Activated naive CD4-positive, alpha-beta T cell treated with anti-CD3 and anti-CD28 coated beads for 36 hours (primary cell): ENCODE measurements at places on chromosomes 4 and X. TPM values are rescaled to one million over a fixed set of nuclear protein-coding genes. Genes with fewer than 3 reads are reported as not detected.

DNA sequence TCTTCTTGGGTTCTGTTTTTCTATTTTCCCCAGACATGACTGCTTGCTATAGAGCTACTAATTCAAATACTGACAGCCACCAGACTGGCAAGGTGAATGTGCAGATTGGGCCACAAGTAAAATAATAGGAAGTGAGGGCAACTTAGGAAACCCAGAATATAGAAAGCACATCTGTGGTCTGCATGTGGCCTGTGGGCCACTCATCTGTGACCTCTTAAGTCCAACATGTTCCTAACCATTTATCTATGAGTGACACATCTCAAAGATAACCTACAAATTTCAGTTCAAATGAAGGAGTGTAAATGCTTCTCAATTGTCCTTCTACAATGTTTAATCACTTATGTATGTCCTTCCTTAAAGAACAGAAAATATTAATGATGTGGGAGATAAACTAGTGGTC, 128.9 kb downstream of the REELD1 start:
- DNase-seq: no peak

The DMD gene
- 0.37 TPM for total RNA-seq

DNA sequence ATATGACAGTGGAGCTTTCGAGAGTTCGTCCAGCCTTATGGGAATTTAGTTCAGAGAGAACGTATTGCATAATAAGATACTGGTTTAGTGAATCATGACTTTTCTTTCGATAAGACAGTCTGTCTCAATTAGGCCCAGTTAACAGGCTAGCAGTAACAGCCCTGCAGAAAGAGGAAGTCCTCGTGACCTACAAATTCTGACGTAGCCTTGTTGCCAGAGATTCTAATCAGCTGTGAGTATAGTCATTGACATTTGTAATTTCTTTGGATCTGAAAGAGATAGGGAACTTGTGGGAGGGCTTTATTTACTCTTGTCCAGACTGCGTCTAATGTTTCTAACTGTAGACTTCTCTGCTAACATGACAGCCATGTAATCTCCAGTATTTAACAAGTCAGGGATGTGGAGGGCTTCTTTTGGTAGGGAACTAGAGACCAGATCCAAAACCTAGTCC, 15.8 kb downstream of the ART3 start:
- no peak for DNase-seq

The ADH1A gene
- not detected for total RNA-seq

The GAGE12J gene
- total RNA-seq: not detected

DNA sequence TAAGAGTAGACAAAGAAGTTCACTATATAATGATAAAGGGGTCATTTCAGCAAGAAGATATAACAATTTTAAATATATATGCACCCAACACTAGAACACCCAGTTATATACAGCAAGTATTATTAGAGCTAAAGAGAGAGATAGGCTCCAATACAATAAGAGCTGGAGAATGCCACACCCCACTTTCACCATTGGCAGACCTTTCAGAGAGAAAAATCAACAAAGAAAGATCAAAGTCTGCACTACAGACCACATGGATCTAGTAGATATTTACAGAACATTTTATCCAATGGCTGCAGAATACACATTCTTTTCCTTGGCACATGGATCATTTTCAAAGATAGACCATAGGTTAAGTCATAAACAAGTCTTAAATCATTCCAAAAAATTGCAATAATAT, 479.7 kb upstream of the DIAPH2 start:
- no peak for DNase-seq

The POLN gene
- total RNA-seq: 1.3 TPM

GRCh38 chrX:17860811-17861488, at the start of gene RAI2:
TSS of gene RAI2 (minus strand) at chrX:17861298. CDS start at chrX:17802010, 59,288 bp downstream.
- DNase-seq: peak; percentile 28

The CYSLTR1 gene
- 2.1 TPM for total RNA-seq

DNA sequence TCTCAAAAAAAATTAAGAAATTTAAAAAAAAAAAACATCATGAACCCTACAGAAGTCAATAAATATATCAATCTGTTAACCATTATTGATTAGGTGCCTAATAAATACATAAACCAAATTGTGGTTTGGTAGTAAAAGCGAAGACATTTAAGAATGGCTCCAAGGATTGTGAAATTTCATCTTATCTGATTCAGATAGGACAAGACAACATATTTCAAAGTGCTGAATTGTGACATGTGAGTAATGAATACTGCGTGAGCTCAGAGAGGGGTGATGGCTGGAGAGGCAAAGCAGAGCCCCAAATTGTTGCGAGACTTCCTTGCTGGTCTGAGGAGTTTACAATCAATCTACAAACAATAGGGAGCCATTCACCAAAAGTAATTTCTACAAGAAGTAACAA, 8.2 kb downstream of the AMBN start:
- no peak for DNase-seq

The ASB5 gene
- not detected for total RNA-seq

GRCh38 chr4:102343964-102344519, 1.2 kb downstream of the SLC39A8 start:
- DNase-seq: no peak

DNA sequence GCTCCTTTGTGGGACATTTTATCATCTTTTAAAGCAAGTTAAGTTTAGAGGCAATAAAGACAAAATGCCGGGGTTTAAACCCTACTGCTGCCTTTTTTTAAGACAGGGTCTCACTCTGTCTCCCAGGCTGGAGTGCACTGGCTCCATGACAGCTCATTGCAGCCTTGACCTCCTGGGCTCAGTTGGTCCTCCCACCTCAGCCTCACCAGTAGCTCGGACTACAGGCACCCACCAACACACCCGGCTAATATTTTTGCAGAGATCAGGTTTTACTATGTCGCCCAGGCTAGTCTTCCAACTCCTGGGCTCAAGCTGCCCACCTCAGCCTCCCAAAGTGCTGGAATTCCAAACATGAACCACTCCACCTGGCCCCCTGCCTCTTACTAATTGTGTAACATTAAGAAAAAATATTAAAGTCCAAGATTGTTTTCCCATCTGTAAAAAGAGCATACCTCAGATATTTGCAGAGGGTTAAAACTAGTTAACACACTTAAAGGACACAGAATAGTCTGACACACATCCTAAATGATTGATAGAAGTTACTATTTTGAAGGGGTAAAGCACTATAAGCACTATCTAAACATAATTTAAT, 9.8 kb downstream of the HNRNPD start:
- DNase-seq: no peak

The SLITRK4 gene
- not detected for total RNA-seq

GRCh38 chr4:187996502-187997177, 1.1 kb downstream of the ZFP42 start:
- no peak for DNase-seq

The POU3F4 gene
- not detected for total RNA-seq

DNA sequence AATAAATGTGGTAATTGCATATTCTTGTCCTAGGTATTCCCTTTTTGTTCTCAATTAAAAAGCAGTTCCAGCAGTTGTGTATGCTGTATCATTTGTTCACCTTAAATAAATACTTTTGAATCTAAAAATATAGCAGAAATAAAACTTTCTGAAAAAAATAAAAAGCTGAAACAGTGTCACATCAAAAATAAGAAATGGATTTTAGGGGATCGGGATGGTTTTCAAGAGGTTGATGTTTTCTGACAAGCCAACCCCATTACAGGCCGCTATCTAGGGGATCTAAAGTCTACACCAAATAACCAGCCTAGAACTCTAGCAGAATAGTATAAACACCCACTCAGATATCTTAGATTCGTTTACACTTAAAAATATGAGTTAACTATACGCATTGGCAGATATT, 95.4 kb upstream of the MAML3 start:
- no peak for DNase-seq

DNA sequence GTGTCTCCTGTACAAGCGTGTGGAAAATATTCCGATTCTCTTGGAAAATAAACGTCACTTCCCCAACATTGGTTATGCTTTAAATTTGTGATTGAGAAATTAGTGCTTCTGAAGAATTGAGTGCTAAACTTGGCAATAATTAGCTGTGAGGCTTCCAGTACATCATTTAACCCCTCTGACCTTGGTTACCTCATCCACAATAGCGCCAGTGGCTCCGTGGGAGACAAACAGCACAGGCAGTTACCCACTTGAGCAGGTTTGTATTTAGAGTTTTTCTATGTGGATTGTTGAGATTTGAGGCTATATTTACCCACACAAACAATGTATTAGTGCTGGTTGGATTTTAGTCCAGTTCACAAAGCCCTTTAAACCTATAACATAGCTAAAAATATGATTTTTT, 476.5 kb downstream of the NKX6-1 start:
- DNase-seq: no peak

DNA sequence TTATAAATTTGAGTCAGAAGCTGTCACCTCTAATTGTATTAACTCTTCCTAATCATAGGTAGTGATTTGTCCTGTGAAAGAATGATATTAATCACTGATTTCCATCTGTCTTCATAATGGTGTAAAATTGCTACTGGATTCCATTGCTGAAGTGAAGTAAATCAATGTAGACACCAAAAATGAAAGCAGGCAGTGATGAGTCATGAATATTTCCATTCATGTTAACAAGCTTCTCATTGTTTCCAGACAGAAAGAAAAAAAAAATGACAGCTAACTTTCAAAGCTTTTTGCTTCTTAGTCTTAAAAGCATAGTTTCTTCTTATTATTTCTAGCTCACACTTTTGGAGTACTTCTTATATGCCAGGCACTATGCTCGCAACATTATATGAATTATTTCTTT, 21.5 kb downstream of the FAM114A1 start:
- no peak for DNase-seq

GRCh38 chr4:32341342-32341741, 1621.2 kb downstream of the PCDH7 start:
- DNase-seq: no peak

- no peak for DNase-seq
Observed at GRCh38 chrX:34546366-34546765, 110.7 kb downstream of the TMEM47 start.

GRCh38 chr4:152613351-152613750, 66.4 kb downstream of the TMEM154 start:
- DNase-seq: no peak

The GLUD2 gene
- total RNA-seq: 0.62 TPM

- DNase-seq: no peak
Observed at GRCh38 chr4:101020956-101021355, 326.4 kb downstream of the PPP3CA start.

The FREM3 gene
- not detected for total RNA-seq

DNA sequence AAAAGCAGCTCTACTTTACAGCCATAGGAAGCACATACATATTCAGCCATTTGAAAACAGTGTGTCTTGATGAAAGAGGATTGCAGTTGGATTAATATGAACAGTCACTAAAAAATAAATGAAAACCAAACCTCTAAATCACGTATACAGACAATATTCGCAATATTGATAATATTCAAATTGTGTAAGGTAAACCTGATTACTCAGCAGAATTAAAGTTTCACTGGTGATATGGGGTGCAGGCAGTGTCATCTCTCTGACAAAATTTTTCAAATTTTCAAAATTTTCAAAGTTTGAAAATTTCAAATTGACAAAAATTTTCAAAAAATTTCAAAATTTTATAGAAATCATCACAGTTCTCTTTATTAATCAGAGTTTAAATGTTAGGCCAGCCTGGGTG, 55.7 kb downstream of the FAT4 start:
- DNase-seq: no peak

GRCh38 chrX:33149085-33149484, 62.3 kb downstream of the DMD start:
- DNase-seq: no peak

GRCh38 chr4:113987382-113987941, 8.0 kb upstream of the ARSJ start:
- DNase-seq: no peak

DNA sequence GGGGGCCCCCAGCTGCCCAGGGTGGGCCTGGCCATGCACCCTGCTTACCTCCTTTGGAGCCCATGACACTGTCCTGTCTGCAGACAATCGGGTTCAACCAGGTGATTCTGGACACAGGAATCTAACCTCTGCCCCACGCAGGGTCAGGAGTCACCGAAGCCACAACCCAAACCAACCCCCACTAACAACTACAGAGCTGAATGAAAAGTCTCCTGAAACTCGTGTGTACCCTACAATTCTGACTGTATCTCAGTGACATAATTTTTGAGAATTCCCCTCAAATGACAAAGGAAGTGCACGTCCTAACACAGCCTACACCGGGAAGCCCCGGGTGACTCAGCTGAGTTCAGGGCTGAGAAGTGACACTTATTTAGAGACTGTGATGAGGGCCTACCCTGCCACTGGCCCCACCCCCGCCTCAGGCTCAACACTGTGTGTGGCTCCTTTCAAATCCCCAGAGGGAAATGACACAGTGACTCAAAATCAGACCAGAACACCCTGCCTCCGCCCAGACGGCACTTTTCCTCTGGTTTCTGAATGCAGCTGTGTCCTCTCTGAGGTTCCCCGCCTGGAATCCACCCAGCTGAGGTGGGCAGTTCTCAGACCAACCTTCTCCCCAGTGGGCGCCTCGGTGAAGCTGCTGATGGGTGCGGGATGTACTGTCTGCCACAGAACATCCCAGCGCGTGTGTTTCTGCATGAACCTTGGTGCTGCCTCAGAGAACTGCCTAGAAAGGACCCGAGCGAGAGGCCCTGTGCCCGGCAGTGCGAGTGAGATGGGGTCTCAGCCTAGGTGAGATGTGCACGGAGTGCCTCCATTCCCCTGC, 9.9 kb downstream of the TNIP2 start:
- peak; percentile 99 for DNase-seq

GRCh38 chr4:3826247-3827172, 60.3 kb downstream of the ADRA2C start:
- no peak for DNase-seq

- DNase-seq: peak; percentile 9
Observed at GRCh38 chr4:17578482-17578891, 1.5 kb downstream of the LAP3 start.

GRCh38 chrX:4971646-4972045, 1257.0 kb downstream of the NLGN4X start:
- DNase-seq: no peak

The NUDT11 gene
- 1.1 TPM for total RNA-seq

GRCh38 chrX:74923942-74924448, 1.3 kb downstream of the NEXMIF start:
- peak; percentile 45 for DNase-seq

The TXK gene
- 24.4 TPM for total RNA-seq

DNA sequence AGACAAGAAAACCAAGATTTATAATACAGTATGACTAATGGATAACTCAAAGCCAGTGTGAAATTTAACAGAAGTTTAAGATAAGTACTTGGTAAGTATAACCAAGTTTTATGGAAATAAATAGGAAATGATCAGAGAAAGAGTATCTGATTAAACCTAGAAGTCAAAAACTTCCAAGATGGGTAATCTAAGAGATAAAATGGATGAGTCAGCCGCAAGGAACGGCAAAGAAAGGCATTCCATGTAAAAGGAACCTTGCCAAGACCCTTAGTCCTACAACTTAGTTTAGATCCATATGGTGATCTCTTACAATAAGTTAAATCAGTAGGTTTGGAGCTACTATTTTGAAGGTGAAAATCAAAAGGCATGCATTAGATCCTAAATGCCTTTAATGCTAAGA, 34.8 kb downstream of the LIN54 start:
- DNase-seq: no peak

GRCh38 chr4:88215351-88215750, 56.9 kb upstream of the ABCG2 start:
- DNase-seq: no peak
